HT1080 (cell line): ENCODE measurements at places on chromosomes 5 and 9. TPM values are rescaled to one million over a fixed set of nuclear protein-coding genes. Genes with fewer than 3 reads are reported as not detected.

Gene AQP7
- not detected in 2 replicates for total RNA-seq

- peak; percentile 88 for DNase-seq
Measured at GRCh38 chr5:17203329-17204132, 13.9 kb upstream of the BASP1 start.

Gene LAMC3
- total RNA-seq = 0.13 and 0.29 TPM in 2 replicates

Gene PCDHGA11
- total RNA-seq = 0.42 and 0.50 TPM in 2 replicates

Gene RGS7BP
- not detected in 2 replicates for total RNA-seq

- DNase-seq = no peak
Measured at GRCh38 chr9:8447601-8448000, 648.0 kb upstream of the DMAC1 start.

DNA sequence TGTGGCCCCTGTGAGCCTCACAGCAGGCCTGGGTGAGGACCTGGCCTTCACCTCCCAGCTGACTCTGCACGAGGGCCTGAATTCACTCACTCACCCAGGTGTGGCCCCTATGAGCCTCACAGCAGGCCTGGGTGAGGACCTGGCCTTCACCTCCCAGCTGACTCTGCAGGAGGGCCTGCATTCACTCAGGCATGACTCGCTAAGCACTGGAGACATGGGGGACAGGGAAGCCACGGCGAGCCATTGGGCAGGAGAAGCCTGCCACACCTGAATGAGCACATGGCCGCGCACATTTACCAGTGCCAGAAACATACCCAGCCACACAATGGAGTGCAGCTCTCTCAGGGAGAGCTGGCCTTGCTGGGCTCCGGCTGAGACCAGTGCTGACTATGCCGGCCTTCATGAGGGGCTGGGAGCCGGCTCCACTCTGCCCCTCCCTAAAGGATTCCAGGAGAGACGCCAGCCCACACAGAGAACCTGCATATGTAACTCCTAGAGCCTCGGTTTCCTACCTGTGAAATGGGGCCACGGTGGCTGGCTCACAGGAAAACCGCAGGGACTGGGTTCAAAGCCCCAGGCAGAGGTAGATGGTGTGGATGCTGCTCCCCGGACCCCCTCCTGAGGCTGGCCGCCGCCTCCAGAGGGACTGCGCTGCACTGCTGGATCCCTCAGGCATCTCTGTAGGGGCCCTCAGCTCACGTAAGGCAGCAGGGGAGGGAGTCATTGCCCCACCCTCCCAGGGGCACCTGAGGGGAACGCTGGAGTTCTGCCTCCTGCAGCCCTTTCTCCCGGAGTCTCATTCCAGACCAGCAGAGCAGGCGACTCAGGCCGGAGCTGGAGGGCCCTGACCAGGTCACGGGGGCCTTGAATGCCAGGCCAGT lies 7.2 kb downstream of the ADAMTS2 start:
- DNase-seq = no peak
